Activated CD8-positive, alpha-beta memory T cell treated with anti-CD3 and anti-CD28 coated beads, Interleukin-2, amount 50 U/mL, for 4 hours (primary cell): ENCODE measurements at places on chromosomes 4 and X.

DNA sequence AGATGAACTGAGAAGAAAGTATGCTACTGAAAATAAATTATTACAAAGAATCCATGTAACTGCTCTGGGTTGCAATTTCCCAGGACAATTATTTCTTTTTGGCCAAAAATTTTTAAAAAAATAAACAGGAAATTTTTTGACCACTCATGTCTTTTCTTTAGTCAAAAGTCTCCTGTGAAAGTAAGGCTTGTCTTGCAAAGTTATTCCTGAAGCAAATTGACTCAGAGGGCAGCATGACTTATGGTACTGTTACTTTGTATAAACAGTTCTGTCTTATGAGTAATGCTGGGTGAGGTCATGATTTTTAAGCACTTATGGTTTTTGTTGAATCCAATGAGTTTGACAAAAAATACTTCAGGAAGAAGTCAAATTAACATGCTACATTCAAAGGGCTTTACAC, 292.8 kb upstream of the ARSJ start:
- DNase-seq: no peak

DNA sequence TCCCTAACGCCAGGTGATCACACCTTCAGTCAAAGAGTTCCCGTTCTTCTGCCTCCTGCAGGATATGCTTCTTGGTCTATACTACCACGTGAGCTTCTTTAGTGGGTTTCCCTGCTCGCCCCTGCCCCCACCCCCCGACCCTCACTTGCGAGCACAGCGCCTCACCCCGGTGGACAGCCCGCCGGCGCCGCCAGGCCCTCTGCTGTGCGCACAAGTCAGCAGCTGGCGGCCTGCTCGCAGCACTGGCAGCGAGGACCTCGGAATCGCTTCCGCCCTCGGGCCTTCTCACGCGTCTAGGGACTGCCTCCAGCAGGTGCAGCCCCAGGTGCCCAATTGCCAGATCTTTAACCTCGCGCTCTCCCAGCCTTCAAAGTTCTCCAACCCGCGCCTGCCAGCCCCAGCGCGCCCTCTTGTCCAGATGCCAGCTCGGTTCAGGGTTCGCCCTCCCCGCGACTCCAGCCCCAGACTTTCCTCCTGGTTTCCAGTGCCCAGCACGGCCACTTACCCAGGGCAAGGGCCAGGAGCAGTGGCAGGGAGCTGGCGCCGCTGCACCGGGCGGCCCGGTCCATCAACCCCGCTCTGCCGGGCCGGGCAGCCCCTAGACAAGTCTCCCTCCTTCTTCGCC, 454 bp downstream of the BTC start:
- no peak for DNase-seq

GRCh38 chr4:116005037-116005805, 891.8 kb upstream of the NDST4 start:
- no peak for DNase-seq

GRCh38 chr4:79273915-79274314, 51.9 kb downstream of the NAA11 start:
- no peak for DNase-seq

- no peak for DNase-seq
These were observed 12.2 kb downstream of the GK2 start for GRCh38 chr4:79395841-79396240.

DNA sequence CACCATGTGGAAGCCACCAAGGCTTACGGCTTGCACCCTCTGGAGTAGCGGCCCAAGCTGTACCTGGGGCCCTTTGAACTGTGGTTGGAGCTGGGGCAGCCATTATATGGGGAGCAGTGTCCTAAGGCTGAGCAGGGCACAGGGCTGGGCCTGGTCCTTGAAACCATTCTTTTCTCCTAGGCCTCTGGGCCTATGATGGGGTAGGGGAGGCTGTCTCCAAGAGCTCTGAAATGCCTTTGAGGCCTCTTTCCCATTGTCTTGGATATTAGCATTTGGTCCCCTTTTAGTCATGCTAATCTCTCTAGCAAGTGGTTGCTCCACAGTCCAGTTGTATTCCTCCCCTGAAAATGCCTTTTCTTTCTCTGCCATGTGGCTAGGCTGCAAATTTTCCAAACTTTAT, 96.4 kb upstream of the ARX start:
- DNase-seq: no peak

DNA sequence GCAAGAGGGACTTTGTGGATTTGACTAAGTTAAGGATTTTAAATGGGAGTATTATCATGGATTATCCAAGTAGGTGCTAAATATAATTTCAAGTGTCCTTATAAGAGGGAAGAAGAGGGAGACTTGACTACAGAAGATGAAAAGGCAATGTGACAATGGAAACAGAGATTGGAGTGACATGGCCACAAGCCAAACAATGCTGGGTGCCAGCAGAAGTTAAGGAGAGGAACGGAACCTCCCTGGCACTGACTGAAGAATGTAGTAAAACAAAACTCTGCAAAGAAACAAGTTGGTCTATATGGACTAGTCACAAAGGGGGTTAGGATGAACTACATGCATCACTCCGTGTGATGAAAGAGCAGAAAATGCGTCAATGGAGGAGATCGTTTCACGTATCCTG, 395.8 kb upstream of the GALNT7 start:
- no peak for DNase-seq

DNA sequence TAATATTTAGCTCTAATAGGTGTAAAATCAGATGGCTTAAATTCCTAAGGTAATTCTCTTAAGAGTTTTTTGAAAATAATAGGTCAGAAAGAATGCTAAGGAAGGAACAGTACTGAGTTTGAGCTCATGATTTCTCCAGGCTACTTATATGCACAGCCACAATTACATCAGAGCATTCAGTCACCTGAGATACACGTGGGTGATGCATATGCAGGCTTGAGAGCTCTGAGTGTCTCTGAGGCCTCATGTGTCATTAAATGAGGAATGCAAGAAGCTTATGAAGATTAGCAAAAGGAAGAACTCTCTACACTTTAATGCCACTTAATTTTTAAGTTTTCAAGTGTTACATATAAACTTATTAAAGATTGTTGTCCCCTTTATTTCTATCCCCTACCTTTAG, 124.0 kb upstream of the STIM2 start:
- no peak for DNase-seq

GRCh38 chrX:19849464-19850080, 37.8 kb downstream of the SH3KBP1 start:
- DNase-seq: no peak
